Activated CD4-positive, alpha-beta memory T cell treated with anti-CD3 and anti-CD28 coated beads, Interleukin-2, amount 10 ng/mL, durations not matched to agents 7 days and 5 days (primary cell): ENCODE measurements at places on chromosomes 13 and 19.

GRCh38 chr19:56133858-56134653, 7.0 kb upstream of the ZNF444 start:
- no peak for DNase-seq

DNA sequence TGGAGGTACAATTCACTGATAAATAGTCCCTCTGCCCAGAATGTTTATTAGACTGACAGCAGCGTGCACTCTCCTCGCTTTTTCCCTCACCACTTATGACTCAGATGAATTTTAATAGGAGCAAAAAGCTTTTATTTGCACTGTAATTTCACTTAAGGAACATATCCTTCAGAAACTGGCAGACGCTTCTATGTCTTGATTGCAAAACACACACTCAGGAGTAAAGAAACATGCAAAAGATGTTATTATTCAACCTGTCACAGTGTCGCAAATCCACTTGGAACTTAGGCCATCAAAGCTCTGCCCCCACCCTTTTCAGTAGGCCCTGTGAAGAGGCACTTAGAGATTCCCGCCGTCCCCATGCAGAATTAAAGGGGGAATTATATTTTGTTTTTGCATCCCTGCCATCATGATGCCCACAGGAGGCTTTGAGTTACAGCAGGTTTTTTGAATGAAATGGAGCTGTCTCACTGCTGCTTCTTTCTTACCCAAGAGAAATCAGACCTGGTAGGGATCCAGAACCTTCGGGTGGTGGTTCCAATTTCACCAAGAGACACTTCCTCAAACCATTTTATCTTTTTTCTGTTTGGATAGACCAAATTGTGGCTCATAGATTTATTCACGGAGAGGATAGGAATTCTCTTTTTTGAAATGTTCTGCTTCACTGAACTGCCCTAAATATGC, 74.5 kb downstream of the GGACT start:
- DNase-seq, result no peak

GRCh38 chr19:9735986-9736385, 32.6 kb downstream of the ZNF846 start:
- DNase-seq, result no peak

GRCh38 chr13:51000061-51000460, 90.5 kb downstream of the RNASEH2B start:
- DNase-seq, result no peak
